Caco-2 (cell line): ENCODE measurements at places on chromosomes 13 and 19. TPM values are rescaled to one million over a fixed set of nuclear protein-coding genes. Genes with fewer than 3 reads are reported as not detected.

The RASL11A gene
- total RNA-seq: 18.8 and 21.0 TPM in 2 replicates

- no peaks in the 10 kb centered on the region; the same call in 1 of the 2 replicates for H3K36me3 ChIP-seq
- H3K27me3 ChIP-seq: no peaks in the 10 kb centered on the region
- H3K4me3 ChIP-seq: no peak overlapping the region
Observed at GRCh38 chr13:23741879-23742510, 147.2 kb downstream of the MIPEP start.

DNA sequence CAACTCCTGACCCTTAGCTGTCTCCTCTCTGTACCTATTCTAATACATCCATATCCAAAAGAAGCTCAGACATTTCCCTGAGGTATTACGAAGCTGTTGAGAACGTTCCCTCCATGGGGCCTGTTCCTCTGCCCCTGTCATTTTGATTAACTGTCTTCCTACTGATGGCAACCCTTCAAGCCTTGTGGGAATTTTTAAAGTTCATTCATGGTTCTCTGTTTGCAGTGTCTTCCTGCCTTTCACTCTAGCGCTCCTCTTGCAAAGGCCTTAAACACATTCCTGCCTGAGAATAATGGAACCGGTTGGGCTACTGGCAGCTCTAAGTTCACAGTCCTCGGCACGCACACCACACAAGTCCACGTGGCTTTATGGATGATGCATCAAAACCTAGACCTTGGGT, 66.1 kb downstream of the LHFPL6 start:
- no peak overlapping the region for H3K27ac ChIP-seq
- DNase-seq: no peak
- no peaks in the 10 kb centered on the region for H3K4me1 ChIP-seq
- no peaks in the 10 kb centered on the region for H3K36me3 ChIP-seq

GRCh38 chr13:30429721-30430694, 7.7 kb downstream of the UBE2L5 start:
- no peaks in the 10 kb centered on the region for H3K36me3 ChIP-seq
- no peak for DNase-seq
- no peaks in the 10 kb centered on the region for H3K27me3 ChIP-seq

- H3K36me3 ChIP-seq: no peaks in the 10 kb centered on the region; the same call in 1 of the 2 replicates
- no peaks in the 10 kb centered on the region for H3K27me3 ChIP-seq
- H3K4me1 ChIP-seq: no peaks in the 10 kb centered on the region
- no peak overlapping the region for H3K27ac ChIP-seq
- no peak for DNase-seq
Observed at GRCh38 chr19:8131517-8131916, 17.9 kb downstream of the FBN3 start.

DNA sequence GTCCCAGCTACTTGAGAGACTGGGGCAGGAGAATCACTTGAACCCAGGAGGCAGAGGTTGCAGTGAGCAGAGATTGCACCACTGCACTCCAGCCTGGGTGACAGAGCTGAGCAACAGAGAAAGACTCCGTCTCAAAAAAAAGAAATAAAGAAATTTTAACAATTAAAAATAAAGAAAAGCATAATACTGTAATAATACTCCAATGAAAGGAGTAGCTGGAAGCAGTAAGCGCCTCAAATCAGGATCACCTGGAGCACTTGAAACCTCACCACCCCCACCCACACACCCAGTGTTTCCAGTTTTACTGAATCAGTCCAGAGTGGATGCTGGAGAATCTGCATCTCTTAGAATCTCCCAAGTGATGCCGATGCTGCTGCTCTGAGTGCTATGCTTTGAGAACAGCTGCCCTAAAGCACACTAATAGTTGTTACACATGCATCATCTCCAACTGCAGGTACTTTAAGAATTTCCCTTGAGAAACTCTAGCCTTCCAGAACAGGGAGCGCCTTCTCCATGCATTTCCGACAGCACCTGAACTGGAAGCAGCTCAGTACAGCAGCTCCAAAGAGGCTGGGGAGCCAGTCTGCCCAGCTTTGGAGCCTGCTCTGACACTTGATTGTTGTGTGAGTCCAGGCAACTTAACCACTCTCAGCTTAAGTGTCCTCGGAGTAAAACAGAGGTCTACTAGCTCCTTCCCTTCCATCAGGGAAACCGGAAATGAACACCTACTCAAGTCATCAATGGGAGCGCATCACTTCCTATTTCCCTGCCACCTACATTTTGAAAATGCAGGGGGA, 2.9 kb downstream of the ABCC4 start:
- no peaks in the 10 kb centered on the region for H3K27me3 ChIP-seq
- peak; percentile 15 for DNase-seq
- H3K4me3 ChIP-seq: no peak overlapping the region
- peaks cover 47% of the 10 kb centered on the region for H3K4me1 ChIP-seq

DNA sequence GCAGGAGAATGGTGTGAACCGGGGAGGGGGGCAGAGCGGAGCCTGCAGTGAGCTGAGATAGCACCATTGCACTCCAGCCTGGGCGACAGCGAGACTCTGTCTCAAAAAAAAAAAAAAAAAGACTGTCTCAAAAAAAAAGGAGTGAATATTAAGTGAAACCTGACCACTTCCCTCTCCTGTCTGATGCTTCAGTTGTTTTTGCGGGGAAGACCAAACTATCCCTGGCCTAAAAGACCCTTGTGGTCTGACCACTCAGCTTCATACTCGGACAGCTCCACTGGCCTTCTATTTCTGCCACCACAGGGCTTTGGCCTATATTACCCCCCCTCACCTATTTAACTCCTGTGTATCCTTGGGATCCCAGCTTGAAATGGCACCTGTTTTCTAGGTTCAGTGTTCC, 2.3 kb downstream of the CLASRP start:
- no peak for DNase-seq
- H3K27me3 ChIP-seq: no peaks in the 10 kb centered on the region
- no peak overlapping the region for H3K27ac ChIP-seq
- peaks cover 28% of the 10 kb centered on the region for H3K4me1 ChIP-seq
